ENCODE measurements at places on chromosomes 5 and 9. TPM values are rescaled to one million over a fixed set of nuclear protein-coding genes. Genes with fewer than 3 reads are reported as not detected.

Gene GLT6D1
- not detected for total RNA-seq

DNA sequence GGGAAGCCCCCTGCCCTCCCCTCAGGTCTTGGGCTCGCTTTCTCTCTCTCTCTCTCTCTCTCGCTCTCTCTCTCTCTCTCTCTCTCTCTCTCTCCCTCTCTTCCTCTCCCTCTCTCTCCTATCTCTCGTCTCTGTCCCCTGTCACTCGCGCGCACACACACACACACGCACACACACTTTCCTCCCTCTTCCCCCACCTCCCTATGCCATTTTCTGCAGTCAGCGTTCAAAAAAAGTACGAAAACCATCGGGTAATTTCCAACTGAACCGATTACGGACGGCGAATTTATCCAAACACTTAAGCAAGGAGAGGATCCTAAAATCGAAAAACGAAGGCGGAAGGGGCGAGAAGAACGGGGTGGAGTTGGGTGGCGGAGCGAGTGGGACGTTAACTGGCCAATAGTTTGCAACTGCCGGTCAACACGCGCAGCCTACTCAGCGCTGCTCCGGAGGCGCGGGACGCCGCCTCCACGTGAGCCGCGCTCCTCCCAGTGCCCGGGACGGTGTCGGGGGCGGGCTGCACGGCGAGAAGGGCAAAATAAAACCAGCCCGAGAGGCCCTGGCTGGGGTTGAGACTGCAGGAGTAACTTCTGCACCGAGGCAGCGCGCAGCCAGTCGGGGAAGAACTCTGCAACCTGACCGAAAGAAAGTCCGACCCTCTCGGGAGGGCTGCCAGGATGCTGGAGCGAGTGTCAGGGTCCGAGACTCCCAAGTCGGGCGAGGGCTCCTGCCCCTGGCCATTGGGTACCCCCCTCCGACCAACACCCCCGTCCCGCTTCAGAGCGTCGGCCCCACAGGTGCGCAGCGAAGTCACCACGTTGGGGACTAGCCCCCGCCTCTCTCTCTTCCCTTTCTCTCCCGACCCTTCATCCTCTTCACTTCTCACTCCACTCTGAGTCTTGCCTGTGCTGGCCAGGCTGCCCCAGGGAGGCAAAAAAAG is 24.9 kb upstream of the ELAVL2 start:
- no peak overlapping the region for H3K27ac ChIP-seq
- no peaks in the 10 kb centered on the region for H3K4me1 ChIP-seq
- no peaks in the 10 kb centered on the region for H3K27me3 ChIP-seq
- H3K36me3 ChIP-seq = no peaks in the 10 kb centered on the region
- H3K4me3 ChIP-seq = no peak overlapping the region

DNA sequence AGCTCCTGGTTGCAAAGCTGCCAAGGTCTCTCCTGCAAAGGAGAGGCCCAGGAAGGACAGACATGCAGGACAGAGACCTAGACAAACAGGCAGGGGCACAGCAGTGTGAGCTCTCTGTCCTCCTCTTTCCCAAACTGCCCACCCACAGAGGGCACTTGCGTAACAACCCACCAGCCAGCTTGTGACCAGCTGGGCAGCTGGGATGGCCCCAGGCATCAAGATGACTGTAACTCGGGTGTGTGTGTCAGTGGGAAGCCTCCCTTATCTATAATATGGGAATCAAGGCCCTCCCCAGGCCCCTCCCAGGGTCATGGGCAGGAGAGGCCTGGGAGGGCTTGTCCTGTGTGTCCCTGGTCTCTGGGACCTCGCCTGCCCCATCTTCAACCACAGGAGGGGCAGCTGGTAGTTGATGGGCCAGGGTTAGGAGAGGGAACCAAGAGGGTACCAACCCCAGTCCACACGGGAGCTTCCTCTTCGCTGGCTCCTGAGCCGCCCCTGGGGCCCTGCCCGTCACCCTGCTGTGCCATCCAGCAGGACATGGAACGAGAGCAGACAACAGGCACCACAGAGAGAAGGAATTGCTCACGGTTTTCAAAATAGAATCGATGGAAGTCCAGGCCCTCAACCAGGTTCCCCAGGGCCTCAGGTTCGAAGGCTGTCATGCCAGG is 37.9 kb downstream of the SLC6A7 start:
- no peak overlapping the region for H3K4me3 ChIP-seq
- no peak overlapping the region for H3K27ac ChIP-seq

DNA sequence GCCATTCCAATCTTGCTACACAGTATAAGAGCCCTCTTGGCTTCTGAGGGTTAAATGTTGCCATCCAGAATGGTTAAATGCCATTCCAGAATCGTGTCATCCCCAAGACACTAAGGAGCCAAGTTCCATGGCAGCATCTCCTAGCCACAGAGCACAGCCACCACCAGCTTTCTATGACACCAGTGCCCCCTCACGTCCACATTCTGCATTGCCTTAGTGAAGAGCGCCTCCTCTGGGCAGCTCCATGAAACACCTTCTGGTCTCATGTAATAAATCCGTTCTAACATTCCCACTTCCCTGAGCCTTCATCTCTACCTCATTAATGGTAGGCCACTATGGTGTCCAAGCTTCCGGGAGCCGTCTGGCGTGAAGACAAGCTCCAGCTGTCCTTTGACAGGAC is 12.4 kb downstream of the CBY3 start:
- no peak overlapping the region for H3K4me3 ChIP-seq
- H3K27ac ChIP-seq = no peak overlapping the region
- H3K4me1 ChIP-seq = no peaks in the 10 kb centered on the region
- H3K27me3 ChIP-seq = no peaks in the 10 kb centered on the region
- peaks cover 10% of the 10 kb centered on the region for H3K36me3 ChIP-seq

- H3K4me3 ChIP-seq = no peak overlapping the region
- peaks cover 34% of the 10 kb centered on the region for H3K27me3 ChIP-seq
- DNase-seq = no peak
- H3K4me1 ChIP-seq = peaks cover 3% of the 10 kb centered on the region
Observed at GRCh38 chr9:124499216-124499615, 8.0 kb downstream of the NR5A1 start.
